ENCODE measurements at places on chromosomes 5 and 9.
A peak's percentile ranks its signal among the peaks of the same experiment; 100 is the strongest.

DNA sequence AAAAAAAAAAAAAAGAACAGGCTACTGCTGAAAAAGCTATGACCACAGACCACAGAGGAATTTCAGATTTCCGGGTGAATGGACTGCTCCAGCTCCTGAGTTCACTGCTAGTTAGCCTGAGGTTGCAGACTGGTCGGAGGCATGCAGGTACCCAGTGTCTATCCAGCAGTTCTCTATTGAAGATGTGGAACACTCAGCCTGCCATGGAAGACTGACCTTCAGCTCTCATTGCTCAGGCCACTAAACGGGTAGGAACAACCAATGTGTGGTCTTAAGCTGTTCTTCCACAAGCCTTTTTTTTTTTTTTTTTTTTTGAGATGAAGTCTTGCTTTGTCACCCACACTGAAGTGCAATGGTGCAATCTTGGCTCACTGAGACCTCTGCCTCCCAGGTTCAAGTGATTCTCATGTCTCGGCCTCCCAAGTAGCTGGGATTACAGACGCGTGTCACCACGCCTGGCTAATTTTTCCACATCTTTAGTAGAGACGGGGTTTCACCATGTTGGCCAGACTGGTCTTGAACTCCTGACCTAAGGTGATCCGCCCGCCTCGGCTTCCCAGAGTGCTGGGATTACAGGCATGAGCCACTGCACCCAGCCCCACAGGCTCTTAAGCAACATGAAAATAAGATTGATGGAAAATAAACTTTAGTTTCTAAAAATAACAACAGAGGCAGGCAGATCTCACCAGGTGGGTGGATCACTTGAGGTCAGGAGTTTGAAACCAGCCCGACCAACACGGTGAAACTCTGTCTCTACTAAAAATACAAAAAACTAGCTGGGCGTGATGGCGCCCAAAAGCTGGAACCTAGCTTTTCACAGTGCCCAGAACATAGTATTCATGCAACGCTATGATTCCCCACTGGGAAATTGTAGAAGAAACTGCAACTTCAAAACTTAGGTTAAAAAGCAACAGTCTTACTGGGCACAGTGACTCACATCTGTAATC is 20.0 kb upstream of the NPM1 start:
- DNase-seq = no peak

- DNase-seq = peak; percentile 45
Observed at GRCh38 chr5:10760096-10760920, 726 bp downstream of the DAP start.

GRCh38 chr9:18543406-18544192 is 69.6 kb downstream of the ADAMTSL1 start:
- DNase-seq = peak; percentile 50

GRCh38 chr9:88672874-88673689 is 138.1 kb downstream of the NXNL2 start:
- DNase-seq = no peak

GRCh38 chr5:167296066-167296465 is 995.4 kb upstream of the WWC1 start:
- no peak for DNase-seq

DNA sequence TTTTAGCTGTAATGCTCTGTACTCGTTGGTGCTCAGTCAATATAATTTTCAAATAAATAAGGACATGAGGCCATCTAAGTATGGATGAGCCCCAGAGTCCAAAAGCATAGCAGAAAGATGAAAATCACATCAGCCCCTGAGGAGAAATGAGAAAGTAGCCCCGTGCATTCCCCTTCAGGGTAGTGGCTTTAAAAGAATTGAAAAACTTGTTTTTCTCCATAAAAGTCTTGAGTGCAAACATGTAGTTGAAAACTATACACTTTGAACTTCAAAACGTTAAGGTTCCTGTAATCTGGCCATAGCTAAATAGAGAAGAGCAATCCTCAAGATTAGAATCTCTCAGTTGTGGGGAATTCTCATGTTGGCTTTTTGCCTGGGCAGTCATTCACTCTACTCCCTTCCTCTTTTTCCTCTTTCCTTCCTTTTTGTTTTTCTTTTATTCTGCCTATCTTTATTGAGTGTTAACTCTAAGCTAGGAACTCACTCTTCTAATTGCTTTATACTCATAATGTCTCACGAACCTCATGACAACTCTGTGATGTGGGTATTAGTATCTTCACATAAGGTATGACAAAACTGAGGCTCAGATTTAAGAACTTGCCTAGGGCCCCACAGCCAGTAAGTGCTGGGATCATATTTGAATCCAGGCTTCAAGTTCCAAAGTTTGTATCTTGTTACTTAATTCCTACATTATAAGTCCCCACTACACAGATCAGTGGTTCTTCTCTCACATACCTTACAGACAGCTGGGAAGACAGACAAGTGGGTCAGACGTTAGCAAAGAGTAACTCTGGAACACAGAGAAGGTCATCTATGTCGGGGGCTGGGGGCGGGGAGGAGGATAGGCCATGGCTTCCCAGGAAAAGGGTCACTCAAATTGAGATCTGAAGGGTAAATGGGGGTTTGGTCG is 46.4 kb upstream of the ABCA1 start:
- DNase-seq = no peak

DNA sequence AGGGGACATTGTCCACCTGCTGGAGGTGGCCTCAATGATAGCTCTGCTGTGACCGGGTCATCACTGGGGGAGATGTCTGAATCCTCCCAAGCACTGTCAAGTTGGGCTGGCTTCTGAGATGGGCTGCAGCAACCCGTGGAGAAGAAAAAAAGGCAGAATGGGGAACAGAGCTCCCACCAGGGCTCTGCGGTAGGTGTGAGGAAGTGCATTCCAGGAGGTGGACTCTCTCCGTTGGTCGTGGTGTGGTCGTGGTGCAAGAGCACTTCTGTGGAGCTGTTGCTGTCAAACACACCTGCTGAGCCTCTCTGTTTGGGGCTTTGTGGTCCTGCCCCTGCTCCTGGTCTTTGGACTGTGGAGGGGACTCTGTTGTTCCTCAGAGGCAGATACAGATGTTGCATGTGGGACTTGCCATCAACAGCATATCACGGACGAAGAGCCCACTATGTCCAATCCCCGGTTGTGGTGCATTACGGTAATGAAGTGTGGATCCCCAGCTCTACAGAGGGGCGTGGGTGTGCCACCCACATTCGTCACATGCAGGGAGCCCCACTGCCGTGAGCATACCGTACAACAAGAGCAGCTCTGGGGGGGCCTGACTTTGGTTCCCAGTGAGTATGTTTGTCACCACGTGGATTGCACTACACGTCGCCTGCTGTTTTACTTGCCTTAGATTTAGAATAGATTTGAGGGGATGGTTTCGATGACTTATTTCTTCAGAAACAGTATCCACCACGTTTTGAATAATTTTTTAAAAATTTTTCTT is 36.0 kb upstream of the PITX1 start:
- DNase-seq = no peak

GRCh38 chr9:109652971-109653370 is 127.0 kb upstream of the PALM2AKAP2 start:
- no peak for DNase-seq

GRCh38 chr9:91037511-91038482 is 236.2 kb downstream of the SYK start:
- no peak for DNase-seq

- no peak for DNase-seq
Observed at GRCh38 chr9:132708769-132709430, 38.6 kb downstream of the GTF3C4 start.

DNA sequence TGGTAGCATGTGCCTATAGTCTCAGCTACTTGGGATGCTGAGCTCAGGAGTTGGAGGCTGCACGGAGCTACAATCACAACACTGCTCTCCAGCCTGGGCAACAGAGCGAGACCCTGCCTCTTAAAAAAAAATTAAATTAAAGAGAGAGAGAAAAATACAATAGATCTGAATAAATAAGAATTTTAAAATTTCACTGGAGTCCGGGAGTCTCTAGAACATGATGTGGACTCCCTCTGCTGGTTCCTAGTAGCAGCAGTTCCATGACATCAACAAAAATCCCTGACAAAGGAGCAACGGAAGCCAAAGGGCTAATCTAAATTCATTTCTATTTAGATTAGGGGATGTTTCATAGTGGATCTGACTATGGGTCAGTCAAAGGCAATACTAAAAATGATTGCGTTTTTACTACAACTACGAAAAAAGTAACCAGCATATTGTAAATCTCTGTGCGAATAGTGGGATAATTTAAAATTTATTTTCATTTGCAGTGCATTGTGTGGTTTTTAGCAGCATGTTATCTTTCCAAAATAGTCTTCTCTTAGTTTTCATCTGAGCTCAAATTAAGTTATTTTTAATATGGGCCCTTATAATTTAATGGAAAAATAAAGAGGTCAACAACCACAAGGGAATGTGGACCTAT is 6.7 kb downstream of the INIP start:
- DNase-seq = no peak

DNA sequence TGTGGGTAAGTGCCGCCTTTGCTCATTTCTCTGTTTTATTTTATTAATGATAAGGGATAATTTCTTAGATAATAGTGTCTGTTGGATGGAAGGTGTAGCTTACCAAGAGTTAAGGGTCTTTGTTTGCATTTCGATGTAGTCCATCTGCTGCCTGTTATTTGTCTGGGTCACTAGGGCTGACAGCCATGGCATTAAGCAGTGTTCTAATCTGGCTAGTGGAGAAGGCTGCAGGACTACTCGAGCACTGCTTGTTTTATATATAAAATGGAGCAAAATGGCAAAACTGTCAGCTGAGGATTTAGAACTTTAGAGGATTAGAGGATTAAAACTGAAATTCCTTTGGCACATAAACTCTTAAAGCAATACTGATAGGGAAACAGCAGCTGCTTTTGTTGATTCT is 67.5 kb downstream of the C7 start:
- DNase-seq = no peak

GRCh38 chr9:3848445-3849114 is 322.8 kb upstream of the RFX3 start:
- DNase-seq = no peak

GRCh38 chr9:115689331-115689730 is 464.3 kb upstream of the PAPPA start:
- DNase-seq = no peak

DNA sequence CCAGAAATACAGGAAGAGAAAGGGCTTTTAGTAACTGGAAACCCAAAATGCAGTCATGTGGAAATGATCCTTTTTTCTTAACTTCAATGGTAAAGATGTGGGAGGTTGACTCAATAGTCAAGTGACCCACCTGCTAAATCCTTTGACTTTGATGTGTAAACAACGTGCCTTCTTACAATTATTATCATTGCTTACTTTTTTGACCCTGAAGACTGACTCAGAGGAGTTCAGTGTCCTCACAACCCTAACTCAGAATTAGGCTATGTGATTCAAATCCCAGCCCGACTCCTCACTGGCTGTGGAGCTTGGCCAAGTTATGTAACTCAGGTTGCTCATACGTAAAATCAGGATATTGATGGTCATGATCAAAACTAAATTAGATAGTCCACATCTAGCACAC is 27.9 kb downstream of the ANXA1 start:
- no peak for DNase-seq

- DNase-seq = no peak
Observed at GRCh38 chr5:89946508-89946907, 463.0 kb downstream of the CETN3 start.

- DNase-seq = peak; percentile 81
Observed at GRCh38 chr5:56278335-56278753, 45.2 kb upstream of the ANKRD55 start.

- DNase-seq = peak; percentile 33
Observed at GRCh38 chr9:113558632-113559502, 95.3 kb downstream of the RGS3 start.

GRCh38 chr9:82247318-82247717 is 258.7 kb downstream of the SPATA31D1 start:
- no peak for DNase-seq
